ENCODE measurements at places on chromosomes 7 and 10. TPM values are rescaled to one million over a fixed set of nuclear protein-coding genes. Genes with fewer than 3 reads are reported as not detected.

GRCh38 chr7:155763691-155764437 lies 48.4 kb downstream of the SHH start:
- no peak for DNase-seq

GRCh38 chr7:81871606-81872265 lies 101.9 kb upstream of the HGF start:
- DNase-seq, result no peak

- no peak for DNase-seq
Observed at GRCh38 chr7:7266257-7266881, 84.0 kb downstream of the C1GALT1 start.

GRCh38 chr7:159004411-159004810 lies 140.3 kb downstream of the VIPR2 start:
- no peak for DNase-seq

Gene GPR85
- 2.6 TPM for polyA plus RNA-seq

GRCh38 chr7:100837099-100837836 lies 9.9 kb upstream of the EPHB4 start:
- DNase-seq, result peak; percentile 44

Gene UFSP1
- 2.0 TPM for polyA plus RNA-seq

Gene PNLIP
- not detected for polyA plus RNA-seq

DNA sequence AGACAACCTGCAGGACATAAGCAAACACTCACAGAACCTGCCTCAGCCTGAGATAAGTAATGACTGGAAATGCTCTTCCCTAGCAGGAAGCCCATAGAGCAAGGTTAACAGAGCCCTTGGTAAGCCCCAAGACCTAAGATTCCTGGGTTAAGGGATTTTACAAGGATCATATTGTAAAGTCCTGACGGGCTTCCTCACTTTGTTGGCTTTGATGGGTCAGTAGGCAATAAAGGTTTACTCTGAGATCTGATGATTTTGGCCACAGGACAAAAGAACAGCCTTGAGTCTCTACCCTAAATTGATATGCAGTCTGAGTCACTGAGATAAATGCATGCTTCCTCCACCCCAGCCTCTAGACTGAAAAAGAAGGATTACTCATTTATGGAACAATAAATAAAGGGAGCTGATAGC lies 270.8 kb downstream of the HTR7 start:
- peak; percentile 26 for DNase-seq

- DNase-seq, result no peak
Observed at GRCh38 chr7:21412957-21413356, 14.9 kb upstream of the SP4 start.

- peak; percentile 92 for DNase-seq
Observed at GRCh38 chr10:77163670-77164348, 473.8 kb downstream of the KCNMA1 start.

DNA sequence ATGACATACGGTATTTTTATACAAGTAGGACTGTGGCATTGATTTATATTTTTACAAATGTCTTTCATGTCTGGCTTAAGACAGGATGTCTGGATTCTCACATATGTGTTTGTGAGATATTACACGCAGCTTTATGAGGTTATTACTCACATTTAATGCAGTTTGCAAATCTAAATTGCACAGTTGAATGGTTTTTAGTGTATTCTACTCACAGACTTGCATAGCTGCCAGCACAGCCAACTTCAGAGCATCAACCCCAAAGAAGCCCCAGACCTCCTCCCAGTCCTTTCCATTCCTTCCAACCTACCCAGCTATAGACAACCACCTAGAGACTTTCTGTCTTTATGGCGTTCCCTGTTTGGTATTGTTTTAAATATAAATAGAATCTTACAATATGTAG lies 193.8 kb upstream of the SHH start:
- DNase-seq, result no peak

Gene RBP4
- 0.22 TPM for polyA plus RNA-seq

GRCh38 chr7:116284390-116284789 lies 74.1 kb downstream of the TES start:
- DNase-seq, result no peak

DNA sequence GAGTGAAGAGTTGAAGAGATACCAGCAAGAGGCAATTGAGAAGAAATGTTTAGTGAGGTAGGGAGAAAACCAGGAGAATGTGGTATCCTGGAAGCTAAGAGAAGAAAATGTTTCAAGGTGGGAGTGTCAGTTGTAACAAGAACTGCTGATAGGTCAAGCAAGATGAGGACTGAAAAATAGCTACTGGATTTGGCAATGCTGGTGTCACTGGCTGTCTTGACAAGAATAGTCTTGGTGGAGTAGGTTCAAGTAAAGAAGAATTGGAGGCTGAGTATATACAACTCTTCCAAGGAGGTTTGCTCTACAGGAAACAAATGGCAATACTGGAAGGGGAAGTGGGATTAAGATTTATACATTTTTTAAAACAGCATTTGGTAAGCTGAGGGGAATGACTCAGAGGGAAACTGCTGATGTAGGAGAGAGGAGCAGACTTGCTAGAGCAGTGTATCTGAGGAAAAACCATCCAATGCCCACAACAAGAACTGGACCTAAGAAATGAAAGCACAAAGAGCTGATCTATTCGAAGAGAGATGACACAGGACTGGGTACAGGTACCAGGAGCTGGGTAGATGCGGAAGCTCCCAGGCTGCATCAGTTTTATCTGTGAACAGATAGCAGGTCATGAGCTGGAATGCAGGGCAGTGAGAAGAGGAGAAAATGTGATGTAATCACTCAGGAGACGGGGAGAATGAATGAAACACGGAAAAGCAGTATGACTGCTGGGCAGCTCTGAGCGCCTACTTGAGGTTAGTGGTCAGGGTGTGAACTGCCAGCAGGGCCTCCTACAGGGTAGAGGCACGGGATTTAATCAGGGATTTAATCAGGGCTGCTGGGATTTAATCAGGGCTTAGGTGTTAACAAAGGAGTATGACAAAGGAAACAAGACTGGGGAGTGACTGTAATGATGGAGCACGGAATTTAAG lies 34.5 kb downstream of the FAM25A start:
- DNase-seq, result no peak

Gene RP9
- polyA plus RNA-seq, result 18.6 TPM

- no peak for DNase-seq
Observed at GRCh38 chr10:90218846-90219245, 517.5 kb downstream of the KIF20B start.

DNA sequence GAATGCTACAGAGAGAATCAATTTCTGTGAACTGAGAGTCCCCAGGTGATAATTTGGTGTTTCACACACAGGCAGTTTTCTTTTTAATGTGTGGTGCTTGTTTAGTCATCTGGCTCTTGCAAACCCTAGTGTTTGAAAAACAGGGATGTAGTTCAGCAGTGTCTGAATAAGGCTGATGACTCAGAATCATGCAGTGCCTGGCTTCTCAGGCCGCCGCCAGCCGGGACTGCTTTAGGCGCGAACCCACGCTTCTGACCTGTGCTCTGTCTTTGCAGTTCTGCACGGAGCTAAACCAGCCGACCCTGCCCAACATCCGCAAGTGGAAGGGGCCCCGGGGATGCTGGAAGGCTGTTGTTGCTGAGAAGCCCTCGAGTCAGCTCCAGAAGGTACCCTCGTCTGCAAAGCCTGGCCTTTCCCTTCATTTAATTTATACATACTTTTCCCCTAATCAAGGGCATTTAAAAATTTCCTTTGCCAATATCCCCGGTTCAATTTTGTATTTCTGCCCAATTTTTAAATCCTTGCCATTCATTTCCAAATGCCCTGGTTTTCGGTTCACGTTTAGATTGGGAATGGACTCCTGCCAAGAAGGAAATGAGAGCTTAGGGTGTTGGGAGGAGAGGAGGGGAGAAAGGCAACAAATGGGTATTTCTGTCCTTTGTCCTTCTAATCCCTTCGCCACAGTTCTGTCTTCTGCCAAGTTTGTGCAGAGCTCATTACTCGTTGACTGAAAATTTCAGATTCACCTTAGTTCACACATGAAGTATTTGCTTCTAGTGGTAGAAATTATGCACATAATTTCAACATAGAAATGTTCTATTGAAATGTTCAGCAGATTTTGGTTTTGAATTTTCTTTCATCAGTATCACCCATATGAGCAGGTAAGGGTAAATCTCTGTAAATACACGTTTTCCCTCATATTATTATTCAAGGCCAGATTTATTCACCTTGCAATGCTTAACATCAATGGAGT lies 108.5 kb upstream of the ANLN start:
- no peak for DNase-seq

DNA sequence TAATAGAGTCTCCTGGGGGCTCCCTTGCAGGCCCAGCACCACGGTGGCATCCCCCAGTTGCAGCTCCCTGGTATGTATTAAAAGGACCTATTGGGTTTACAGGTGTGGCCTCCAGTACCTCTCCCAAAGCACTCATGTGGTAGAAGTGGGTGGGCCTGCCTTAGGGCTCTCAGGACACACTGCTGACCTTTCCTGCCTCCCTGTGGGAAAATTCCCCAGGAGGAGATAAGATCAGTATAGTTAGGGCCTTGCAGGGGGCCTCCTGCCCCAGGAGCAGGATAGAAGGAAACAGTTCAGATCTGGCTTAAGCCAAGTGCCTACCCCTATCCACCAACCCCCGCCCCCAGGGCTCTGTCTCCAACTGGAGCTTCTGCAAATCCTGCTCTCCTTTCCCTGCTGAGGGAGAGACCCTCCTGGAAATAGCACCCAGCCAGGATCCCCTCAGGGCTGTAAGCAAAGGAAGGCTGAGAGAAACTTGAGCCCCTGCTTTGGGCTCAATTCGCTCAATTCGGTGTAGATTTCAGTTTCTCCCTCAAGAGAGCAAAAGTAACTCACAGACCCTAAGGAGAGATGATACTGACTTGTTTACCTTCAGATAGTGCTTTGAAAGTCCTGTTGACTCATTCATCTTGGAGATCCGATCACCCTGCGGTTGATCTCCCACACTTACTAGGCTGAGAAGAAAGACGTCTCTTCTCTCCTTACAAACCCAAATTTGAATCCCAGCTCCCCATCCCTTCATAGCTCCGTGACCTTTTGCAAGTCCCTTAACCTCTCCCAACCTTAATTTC lies 130.6 kb downstream of the WDR11 start:
- no peak for DNase-seq

DNA sequence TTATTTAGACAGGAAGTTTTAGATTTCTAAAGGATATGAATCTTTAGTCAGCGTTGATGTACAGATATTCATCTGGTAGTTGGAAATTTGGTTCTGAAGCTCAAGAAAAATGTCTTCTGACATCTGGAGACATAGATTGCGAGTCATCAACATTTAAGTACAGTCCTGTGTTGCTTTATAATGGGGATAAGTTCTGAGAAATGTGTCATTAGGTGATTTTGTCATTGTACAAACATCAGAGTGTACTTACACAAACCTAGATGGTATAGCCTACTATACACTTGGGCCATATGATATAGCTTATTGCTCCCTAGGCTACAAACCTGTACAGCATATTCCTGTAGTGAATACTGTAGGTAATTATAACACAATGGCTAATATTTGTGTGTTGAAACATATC lies 49.6 kb upstream of the UBN2 start:
- no peak for DNase-seq

DNA sequence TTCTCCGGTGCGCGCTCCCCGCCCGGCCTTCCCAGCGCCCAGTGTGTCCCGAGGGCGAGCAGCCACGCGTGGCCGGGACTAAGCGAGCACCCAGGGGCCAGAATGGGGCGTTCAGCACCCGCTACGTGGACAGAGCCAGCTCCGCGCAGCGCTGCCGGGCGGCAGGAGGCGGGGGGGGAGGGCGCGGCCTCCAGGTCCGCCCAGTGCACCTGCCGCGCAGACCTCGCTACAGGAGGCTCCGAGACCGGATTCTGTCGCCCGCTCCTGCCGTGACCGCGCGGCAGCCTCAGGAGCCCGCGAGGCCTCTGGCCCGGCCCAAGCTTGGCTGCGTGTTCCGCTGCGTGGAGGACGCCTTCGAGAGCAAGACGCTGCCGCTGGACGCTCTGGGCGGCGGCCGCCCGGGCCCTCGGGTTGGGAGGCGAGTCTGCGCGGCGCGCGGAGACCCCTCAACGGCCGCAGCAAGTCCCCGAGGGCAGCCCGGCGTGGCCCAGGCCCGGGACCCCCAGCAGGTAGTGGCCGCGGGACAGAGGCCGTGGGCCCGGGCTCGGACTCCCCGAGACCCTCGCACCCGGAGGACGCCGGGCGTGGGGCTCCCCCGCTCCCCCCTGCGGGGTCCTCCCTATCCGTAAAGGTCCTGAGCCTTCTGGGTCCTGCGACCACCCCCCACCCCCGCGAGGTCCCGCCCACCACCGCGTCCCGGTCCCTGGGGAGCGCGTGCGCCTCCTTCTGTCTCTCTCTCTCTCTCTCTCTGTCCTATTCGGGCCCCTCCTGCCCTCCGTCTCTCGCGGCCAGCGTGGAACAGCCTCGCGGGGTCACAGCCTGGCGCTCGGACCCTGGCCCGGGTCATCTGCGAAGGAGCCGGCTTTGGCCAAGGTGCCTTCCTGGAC lies 904 bp upstream of the DPYSL4 start:
- DNase-seq, result no peak
